ENCODE measurements at places on chromosomes 16 and 17.

- ATAC-seq, result no peak
Observed at GRCh38 chr17:142102-142661, 4.8 kb downstream of the SCGB1C2 start.

GRCh38 chr17:65236321-65236720, 99.2 kb downstream of the RGS9 start:
- no peak for ATAC-seq

DNA sequence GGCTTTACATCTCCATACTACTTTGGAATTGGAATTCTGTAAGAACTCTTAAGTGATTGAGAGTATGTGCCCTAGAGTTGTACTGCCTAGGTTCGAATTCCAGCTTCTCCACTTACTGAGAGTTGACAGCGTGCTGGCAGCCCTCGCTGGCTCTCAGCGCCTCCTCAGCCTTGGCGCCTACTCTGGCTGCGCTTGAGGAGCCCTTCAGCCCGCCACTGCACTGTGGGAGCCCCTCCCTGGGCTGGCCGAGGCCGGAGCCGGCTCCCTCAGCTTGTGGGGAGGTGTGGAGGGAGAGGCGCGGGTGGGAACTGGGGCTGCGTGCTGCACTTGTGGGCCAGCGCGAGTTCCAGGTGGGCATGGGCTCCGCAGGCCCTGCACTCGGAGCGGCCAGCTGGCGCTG, 13.3 kb downstream of the PPM1D start:
- no peak for ATAC-seq

DNA sequence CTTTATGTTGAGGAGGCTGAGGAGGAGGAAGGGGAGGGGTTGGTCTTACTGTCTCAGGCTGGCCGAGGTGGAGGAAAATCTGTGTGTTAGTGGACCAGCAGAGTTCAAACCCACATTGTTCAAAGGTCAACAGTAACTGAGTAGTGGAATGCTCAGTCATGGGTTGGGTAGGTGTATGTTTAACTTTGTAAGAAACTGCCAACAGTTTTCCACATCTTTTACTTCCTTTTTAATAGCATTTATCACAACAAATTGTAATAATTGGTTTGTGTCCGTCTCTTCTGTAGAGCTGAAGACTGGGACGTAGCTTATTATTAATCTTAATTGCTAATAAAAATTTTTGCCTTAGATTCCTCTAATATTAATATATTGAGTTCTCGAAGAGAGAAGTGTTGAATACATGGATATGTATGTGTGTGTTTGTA, 5.3 kb downstream of the ATP6V0A1 start:
- no peak for ATAC-seq

DNA sequence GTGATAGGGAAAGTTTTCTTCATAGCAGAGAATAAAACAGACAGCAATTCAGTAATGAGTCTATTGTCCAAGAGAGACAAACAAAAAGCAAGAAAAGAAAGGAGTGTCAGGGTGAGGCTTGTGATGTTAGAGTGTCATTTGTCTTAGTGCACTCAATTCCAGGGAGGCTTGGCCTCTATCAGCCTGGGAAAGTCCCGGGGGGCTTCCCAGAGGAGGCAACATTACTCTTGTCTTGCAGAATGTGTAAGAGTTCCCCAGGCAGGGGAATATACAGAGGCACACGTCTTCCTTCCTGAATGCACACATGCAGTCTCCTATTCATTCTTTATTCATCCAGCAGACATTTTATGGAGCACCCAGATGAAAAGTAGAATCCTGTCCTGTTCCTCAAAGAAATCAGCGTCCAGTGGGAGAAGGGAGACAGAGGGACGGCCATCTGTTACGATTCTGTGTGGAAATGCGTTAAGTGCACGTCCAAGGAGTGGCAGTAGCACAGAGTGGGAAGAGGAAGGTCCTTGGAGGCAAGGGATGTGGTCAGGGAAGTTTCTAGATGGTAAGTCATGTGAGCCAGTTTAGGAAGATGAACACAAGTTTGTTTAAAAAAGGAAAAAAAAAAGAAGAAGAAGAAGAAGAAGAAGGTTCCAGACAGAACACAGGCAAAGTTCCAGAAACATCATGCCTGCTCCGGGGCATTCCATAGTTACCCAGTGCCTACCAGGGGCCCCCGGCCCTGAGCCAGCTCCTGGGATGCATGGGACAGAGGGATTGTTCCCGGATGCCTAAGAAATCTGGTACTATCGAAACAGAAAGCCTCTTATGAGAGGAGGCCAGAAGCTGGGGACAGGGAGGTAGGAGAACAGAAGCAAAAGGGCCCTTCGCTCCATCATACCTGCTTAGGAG, 21.1 kb downstream of the CACNG4 start:
- ATAC-seq, result no peak

DNA sequence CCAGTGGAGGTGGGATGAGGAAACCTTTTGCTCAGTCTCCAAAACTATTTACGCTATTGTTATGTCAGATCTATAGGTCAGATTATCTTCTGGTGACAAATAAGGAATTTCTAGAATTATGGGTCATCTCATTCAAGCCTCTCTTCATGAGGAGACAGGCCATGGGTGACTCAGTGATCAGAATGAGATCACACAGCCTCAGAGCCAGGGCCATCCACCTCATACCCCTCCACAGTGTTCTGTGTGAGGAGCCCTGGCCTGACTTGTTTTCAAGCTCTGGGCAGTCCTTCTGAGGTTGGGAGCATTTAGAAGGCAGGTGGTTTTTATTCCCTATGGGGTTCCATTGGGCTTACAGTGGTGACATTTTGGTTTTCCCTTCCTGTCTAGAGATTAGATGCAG, 26.5 kb downstream of the YPEL2 start:
- ATAC-seq, result no peak

DNA sequence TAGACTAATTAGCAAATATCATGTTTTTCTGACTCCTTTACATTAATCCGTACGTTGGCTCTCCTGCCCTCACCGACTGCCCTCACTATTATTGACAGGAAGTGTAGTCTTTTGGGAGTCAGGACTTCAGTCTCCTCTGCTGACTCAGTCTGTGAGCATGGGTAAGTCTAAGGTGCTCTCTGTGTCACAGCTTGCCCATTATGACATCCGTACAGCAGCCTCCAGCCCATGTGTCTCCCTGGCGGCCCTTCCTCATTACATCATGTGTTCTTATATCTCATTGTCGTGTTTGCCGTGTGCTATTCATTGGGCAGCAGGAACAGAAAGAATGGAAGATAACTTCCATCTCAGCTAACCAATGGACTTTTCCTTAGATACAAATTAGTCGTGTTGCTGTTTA, 77.5 kb downstream of the MRTFB start:
- ATAC-seq, result no peak
